ENCODE measurements at places on chromosomes 3 and 15. TPM values are rescaled to one million over a fixed set of nuclear protein-coding genes. Genes with fewer than 3 reads are reported as not detected.

DNA sequence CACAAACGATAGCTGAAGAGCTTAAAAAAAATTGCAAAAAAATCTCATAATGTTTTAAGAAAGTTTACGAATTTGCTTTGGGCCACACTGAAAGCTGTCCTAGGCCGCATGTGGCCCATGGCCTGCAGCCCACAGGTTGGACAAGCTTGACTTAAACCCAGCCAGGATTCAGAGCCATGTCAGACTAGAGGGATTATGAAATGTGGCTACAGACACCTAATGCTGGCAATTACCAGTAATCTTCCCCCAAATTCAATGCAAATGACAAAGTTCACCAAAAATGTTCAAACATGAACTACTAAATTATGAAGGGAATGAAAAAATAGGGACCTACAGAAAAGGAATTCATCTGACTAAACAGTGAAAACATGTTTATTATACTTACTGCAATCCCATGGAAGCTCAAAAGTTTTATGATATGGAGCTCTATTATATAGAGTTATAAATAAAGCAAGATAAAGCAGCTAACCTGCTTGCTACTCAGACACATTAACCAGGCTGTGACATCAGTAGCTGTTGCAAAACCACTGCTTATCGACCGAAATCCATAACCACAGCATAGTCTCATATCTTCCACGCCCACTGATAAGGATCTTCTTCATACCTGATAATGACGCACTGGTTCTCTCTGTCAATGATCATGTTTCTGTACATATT, 49.2 kb downstream of the LDHAL6B start:
- no peak for DNase-seq

The GHSR gene
- not detected for total RNA-seq

DNA sequence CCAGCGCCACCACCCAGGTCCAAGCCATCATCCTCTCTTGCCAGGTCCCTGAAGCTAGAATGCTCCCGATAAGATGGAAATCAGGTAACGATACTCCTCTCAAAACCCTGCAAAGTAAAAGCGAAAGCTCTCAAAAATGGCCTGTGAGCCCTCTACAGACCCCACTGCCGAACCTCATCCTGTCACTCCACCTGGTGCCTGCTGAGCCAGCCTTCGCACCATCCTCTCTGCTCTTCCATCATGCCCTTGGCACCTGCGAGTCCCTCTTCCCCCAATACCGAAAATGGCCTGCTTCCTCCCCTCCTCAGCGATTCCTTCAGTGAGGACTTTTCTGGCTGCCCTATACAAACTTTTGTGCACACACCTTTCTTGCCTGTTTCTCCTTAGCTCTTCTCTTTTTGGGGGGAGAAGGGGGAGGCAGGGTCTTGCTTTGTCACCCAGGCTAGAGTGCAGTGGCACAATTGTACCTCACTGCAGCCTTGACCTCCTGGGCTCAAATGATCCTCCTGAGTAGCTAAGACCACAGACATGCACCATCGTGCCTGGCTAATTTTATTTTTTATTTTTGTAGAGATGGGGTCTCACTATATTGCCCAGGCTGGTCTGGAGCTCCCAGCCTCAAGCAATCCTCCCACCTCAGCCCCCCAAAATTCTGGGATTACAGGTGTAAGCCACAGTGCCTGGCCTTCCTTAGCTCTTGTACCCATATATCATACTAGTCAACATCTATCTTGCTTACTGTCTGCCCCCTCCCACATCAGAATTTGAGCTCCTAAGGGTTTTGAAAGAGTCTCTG, 3.0 kb downstream of the IDH2 start:
- no peak for DNase-seq

The DISP2 gene
- 2.2 TPM for total RNA-seq

- no peak for DNase-seq
Observed at GRCh38 chr3:24640330-24640877, 145.8 kb upstream of the THRB start.

- DNase-seq, result no peak
Observed at GRCh38 chr3:134054231-134054630, 24.5 kb upstream of the SLCO2A1 start.

DNA sequence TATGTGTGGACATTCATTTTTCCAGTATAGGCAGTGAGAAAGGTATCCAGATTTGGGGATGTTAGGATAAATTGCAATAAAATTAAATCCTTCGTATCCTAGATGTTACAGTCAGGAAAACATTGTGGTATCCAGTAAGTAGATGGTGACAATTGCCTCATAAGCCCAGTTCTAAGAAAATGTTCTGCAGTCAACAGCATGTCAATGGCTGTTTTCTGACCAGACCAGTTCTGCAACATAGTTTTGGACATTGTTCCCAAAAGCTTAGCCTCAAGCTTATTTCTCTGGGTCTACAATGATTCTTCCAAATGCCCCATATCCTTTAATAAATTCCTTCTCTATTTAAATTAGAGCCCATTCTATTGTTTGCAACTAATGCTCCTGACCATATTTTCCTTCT, 480.7 kb downstream of the FHIT start:
- no peak for DNase-seq

The SOX14 gene
- total RNA-seq, result not detected

GRCh38 chr3:39166134-39166710, 12.8 kb upstream of the CSRNP1 start:
- DNase-seq, result no peak

- DNase-seq, result no peak
Observed at GRCh38 chr3:144743225-144743668, 771.6 kb downstream of the DIPK2A start.

DNA sequence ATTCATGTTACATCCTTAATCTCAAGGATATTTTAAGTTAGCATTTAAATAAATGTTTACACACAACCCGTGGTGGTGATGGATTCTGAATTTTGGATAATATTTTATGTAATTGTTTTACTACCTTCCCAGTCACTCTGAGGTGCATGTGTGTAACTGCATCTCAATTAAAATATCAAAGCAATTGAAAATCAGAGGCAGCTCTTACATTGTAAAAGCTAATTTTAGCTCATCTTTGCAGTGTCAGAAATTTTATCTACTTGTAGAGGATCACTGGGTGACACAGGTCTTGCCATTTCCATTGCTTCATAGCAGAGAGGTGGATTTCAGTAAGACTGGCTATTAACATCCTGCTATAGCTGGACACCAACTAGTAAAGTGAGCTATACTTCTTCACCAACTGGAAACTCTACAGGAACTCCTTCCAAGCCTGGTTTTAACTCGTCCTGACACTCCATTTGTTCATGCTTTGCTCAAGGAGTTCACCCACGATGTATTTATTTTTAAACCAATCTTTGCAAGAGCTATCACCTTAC, 19.6 kb upstream of the MITF start:
- no peak for DNase-seq

DNA sequence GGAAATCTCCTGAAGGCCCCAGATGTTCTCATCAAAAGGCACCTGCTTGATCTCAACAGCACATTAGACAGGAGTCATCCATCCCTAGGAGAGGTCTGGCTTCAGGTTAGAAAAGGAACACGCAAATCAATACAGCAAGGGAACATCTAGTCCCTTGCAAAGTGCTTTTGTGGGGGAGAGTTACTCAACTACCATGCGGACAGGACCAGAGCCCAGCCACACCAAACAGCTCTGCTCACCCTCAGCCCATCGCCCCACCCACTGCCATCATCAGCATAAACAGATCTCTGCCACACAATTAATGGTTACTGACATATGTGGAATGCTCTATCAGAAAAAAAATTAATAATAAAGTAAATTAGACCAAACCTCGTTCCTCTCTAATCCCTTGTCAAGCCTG, 85.6 kb downstream of the MYLK start:
- no peak for DNase-seq

The PCSK6 gene
- 0.40 TPM for total RNA-seq

Measured in chondrocyte (in vitro differentiated cells).